ENCODE measurements at places on chromosomes 3 and 15.

DNA sequence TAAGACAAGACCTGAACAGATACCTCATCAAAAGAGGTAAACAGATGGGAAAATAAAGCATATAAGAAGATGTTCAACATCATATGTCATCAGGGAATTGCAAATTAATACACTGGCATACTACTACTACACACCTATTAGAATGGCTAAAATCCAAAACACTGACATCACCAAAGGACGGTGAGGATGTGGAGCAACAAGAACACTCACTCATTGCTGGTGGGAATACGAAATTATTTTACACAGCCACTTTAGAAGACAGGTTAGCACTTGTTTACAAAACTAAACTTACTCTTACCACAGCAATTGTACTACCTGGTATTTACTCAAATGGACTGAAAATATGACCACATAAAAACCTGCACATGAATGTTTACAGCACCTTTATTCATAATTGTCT, 119.6 kb downstream of the GSK3B start:
- DNase-seq = no peak

GRCh38 chr3:18713577-18713951, 288.4 kb upstream of the SATB1 start:
- no peak for DNase-seq

- no peak for DNase-seq
These were observed 118.5 kb upstream of the LIPC start for GRCh38 chr15:58313304-58313703.

DNA sequence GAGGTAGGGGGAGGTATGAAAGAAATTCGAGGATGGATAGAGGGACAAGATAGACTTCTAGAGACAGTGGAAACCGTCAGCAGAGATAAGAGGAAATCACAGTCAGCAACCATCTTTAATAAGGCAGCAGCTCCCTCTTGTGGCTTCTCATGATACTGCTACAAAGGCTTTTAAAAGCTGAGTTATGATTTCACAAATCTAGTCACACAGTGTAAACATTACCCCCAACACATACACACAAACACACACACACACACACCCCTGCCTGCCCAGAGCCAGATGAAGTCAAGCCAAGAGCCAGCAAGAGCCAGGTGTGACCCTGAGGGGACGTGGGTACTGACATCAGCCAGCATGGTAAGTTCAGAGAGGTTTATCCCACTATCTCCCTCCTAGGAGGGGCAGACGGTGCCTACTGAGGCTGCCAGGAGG, 18.9 kb upstream of the TGM5 start:
- peak; percentile 41 for DNase-seq

- no peak for DNase-seq
These were observed 8.2 kb upstream of the GANC start for GRCh38 chr15:42264795-42265194.

DNA sequence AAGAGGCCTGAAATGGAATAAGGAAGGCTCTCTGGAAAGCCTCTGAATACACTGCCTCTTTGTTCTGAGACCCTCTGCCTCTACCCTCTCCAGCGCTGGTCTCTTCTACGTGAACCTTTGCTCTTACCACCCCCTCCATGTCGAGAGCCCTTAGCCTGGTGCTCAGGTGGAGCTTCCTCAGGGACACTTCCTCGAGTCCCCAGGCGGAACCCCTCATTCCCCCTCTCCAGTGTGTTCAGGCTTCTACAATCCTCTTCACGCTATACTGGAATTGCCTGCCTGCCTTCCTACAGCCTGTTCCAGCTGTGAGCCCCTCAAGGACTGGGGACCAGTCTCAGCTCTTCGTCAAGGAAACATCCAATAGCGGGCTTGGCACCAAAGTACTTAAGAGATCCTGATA, 7.4 kb downstream of the STIMATE start:
- no peak for DNase-seq

- no peak for DNase-seq
These were observed 125.0 kb downstream of the ANO10 start for GRCh38 chr3:43496740-43497375.

DNA sequence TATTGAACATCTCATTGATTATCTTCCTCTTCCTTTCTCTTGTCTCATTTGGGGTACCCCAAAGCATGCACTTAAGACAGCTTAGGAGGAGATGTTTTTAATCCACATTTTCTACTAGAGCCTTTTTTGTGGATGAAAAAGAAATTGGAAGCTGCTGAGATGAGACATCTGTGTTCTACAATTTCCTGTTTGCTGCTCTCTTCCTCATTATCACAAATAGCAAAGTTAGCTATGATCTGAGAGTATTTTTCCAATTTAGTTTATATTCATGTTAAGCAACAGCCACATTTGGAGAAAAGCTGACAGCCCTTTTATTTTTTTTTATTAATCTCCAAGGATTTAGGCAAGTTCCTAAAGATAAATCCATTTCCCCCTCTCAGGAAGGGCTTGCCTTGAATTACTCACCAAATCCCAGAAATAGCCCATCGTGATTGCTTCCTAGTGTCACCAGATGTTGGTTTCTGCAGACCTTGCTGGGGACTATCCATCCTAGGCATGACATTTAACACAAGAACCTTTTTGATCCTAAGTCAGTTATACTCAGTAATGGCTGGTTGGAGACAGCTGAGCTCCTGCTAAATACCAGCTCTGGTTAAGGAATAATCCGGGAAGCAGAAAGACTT, 70.8 kb upstream of the FILIP1L start:
- no peak for DNase-seq

- DNase-seq = no peak
These were observed 204.2 kb downstream of the GHSR start for GRCh38 chr3:172244011-172244410.

DNA sequence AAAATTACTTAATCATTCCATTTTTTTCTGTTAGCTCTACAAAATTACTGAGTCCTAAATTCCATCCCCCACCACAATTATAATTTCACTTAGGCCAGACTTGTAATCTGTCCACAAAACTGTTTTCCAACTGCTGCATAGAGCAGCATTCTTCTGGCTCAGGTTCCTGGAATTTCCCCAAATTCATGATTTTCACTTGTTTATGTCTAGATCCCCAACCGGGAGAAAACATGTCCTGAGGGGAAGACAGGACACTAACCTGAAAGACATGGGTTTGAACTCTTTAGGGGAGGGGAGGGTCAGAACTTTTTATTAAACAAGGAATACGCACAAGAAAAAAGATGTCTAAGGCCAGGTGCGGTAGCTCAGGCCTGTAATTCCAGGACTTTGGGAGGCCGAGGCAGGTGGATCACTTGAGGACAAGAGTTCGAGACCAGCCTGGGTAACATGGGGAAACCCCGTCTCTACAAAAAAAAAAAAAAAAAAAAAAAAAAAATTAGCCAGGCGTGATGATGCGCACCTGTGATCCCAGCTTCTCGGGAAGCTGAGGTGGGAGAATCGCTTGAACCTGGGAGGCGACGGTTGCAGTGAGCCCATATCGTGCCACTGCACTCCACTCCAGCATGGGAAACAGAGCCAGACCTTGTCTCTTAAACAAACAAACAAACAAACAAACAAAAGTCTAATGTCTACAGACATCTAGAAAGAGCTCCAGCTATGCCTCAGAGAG, 1.5 kb downstream of the ETFA start:
- no peak for DNase-seq

DNA sequence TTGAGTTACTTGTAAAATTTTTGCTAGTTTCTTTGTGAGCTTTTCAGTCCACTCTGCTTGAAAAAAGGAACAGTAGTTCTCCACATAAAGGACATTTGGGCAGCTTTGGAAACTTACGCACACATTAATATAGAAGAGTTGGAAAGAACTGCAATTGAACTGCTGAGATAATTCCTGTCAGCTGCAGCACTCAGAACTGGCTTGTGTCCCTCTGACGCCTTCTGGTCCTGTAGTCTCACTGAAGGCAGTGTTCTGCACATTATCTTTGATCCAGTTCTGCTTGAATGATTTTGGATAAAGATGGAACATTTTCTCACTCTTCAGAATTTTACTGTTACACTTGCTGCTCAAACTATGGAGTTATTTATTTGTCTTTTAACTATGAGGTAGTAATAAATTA, 901.9 kb downstream of the OTOL1 start:
- DNase-seq = no peak

GRCh38 chr15:93585012-93585411, 496.0 kb upstream of the RGMA start:
- DNase-seq = no peak

DNA sequence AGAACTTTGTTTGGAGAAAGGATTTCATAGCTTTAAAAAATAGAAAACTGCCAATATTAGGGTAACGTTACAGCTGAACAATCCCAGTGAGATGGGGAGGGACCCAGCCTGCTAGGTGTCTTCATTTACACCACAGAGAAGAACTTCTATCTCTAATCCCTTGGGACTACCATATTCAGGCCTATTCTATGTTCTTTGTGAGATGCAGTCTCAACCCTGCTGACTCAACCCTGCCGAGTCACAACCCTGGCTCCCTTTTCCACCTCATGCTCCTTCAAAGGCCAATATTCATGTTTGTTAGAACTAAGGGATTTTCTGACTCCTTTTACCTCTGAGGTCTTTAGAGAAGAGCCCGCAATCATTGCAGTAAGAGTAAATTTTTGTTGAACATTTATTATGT, 350.5 kb downstream of the EPHB1 start:
- DNase-seq = no peak

DNA sequence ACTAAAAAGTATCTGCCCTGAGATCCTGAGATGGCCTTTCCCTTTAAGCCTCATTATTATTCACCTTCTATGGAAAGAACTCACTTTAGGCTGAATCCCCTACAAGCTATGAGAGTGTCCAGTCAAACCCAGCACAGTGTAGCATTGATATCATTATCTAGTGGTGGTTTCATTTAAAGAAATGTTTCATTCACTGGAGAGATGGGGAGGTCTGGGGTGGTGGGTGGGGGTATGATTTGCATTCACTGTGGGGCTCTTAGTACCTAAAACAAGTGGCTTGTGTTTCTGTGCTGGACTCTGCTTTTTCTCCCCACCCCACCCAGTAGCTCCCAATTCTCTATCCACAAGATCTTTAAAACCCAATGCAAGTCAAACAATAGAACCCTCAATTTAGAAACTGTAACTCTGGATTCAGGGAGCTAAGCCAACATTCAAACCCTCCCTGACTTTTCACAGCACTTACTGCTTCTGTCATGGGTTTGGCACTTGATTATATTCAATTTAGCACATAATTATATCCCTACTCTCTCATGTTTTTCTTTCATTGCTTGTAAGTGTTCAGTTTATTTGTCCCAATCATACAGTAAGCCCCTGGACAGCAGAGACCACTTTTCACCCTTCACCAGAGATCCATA, 310.5 kb upstream of the THBS1 start:
- no peak for DNase-seq

DNA sequence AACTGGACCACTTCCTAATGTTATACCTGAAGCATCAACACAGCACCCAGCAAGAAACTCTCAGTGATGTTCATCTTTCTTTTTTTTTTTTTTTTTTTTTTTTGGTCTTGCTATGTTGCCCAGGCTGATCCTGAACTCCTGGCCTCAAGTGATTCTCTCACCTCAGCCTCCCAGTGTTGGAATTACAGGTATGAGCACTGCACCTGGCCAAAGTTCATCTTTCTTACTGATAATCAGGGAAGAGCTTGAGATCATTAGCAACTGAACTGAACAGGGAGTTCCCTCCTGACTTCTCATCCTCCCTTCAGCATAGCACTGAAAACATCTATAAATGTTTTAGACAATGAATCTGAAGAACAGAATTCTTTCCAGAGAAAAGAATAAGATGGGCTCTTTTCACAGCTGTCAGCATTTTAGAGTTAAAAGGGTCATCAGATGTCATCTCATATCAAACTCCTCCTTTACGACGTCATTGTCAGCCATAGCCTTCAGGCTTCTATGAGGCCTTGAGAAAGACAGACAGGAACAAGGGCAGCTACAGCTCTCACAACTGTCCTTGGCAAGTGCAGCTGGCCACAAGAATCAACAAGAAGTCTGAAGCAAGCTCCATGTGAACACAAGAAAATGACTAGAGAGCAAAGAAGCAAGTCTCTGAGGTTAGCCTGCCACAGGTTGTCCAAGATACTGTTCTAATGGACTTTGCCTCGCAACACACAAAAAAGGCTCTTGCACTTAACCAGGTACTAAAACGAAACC, 33.8 kb downstream of the SCAP start:
- DNase-seq = no peak

- no peak for DNase-seq
These were observed 329.5 kb downstream of the MFSD1 start for GRCh38 chr3:159131376-159131775.

- DNase-seq = no peak
These were observed at the start of gene MUC4 for GRCh38 chr3:195811756-195812155. MUC4 (minus strand) TSS chr3:195811929; CDS start chr3:195811817, 112 bp downstream.

DNA sequence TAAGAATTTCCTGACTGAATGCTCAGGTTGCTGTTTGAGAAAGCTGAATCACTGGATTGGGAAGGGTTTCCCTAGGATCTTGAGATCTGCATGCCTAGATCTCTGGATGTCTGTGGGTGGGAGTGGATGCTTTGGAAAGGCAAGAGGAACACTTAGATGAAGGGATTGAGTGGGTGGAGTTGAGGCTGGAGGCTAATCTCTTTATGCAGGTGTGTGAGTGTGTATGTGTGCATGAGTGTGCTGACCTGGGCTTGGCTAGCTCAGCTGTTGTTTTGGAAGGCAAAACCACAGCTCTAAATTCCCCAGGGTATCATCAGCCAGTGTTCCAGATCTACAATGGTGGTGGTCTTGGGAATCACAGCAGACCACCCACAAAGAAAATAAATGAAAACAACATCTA, 60.5 kb downstream of the CLDN1 start:
- DNase-seq = no peak

- DNase-seq = no peak
These were observed 57.7 kb upstream of the BNIP2 start for GRCh38 chr15:59746777-59747176.

DNA sequence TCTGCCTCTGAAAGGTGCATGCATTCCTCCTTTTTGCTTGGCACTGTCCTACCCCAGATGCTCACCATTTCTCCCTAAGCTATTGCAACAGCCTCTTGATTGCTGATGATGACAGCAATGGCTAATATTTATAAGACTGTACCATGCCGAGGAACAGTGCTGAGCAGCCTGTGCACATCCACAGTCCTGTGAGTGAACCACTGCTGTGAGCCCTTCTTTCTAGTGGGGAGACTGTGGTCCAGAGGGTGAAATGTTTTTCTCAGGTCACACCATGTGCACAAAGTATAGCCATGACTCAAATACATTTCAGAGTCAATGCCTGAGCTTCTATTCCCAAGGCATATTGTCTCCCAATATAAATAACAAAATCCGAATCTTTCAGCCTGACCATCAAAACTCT, 231.2 kb upstream of the LRTM1 start:
- no peak for DNase-seq

GRCh38 chr3:31839144-31839917, 141.7 kb downstream of the OSBPL10 start:
- DNase-seq = no peak

DNA sequence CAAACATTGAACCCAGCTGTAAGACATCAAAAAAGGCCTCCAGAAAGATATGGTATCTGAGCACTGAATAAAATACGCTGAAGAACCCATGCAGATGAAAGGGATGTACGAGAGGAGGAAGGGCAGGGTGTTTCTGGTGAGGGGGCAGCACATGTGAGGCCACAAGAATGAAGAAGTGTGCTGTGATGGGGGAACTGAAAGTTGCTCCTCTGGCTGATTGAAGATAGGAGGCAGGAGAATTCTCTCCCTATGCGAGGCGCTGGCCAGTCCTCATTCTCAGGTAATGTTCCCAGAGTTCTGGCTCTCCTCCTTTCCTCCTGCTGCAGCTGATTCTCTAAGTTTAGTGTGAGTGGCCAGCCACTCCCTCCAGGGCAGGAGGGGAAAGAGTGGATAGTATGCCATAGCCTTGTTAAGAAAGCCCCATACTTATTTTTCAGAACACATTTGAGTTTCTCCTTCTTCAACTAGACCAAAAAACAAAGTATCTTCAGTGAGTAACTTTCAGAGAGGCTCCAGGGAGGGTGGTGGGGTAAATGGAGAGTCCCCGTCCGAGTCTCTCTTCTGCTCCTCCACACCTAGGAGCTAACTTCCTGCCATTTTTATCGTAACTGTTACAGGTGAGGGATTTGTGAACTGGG, 26.9 kb upstream of the MYO1E start:
- no peak for DNase-seq
